ENCODE measurements at places on chromosomes 3 and 15.

- no peak for DNase-seq
These were observed 40.5 kb downstream of the RTP1 start for GRCh38 chr3:187237741-187238140.

DNA sequence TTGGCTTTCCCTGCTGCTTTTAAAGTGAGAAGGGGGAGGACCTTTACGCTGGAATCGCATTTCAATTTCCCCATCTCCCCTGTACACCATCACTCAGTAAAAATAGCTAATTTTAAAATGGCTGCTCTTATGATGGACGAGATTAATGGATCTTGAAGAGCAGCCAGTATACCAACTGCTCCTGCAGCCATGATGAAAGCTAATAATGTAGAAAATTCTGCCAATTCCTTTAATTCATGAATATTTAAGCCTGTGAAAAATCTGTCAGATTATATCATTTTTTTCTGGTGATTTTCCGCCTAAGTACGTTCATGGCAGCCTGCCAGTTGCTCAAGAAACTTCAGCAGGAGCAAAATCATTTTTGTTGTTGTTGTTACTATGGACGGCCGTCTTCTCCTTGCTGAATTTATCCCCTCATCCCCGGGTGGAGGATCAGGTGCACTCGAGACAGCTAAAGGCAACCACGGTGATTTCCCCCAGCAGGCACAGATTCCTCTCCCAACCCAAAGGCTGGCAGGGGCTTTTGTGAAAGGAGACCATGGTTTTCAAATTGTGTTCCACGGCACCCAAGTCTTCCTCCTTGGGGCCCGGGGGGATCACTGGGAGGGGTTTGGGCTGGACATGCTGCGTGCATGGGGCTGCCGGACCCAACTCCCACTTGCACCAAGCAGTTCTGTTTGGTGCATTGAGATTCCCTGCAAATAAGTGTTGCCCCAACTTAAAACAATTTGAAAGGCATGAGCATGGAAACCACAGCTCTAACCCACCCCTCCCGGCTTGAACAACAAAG is 289.6 kb downstream of the UACA start:
- no peak for DNase-seq

DNA sequence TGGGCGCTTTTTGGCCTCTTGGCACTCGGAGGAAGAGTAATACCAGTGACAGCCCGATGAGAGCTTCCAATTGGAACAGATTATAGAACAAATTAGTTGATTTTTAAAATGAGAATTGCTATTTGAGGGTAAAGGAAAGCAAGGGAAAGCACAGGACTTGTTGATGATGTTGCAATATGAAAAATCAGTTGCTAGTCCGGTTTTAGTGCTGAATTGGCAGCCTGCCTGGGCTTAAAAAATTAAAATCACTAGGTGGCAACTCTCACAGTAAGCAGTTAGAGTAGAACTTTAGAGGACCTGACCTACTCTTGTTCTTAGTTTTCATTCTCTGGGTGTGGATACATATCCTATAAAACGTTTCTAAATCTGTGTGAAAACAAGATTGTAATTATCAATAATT is 2.1 kb upstream of the SCAANT1 start:
- DNase-seq = no peak

DNA sequence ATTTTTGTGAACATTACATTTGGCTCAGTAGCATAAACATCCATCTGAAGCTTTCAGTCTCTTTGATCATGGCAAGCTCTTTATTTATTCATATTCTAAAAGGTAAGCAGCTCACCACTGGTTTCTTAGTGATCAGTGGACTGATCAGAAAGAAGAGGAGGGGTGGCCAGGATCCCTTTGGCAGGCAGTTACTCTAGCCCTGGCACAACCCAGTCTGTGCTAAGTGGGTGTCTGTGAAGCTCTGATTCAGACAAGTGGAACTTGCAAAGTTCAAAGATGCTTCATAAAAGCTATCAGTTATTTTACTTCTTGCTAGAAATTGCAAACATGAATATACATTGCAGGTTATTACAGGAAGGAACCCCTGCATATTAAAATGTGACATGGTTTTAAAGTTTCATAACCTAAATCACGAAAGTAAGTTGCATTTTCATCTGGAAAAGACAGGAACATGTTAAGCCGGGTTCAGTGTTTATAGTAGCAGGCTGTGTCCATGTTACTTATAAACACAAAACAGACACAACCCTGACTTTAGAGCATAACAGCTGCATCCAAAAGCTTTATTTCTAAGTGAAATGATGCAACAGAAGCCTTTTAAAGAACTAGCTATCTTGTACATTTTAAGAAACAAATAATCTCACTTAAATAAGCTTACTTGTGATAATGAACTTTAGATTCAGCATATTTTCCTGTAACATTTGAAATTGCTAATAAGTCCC is 785.3 kb downstream of the MCTP2 start:
- DNase-seq = no peak

DNA sequence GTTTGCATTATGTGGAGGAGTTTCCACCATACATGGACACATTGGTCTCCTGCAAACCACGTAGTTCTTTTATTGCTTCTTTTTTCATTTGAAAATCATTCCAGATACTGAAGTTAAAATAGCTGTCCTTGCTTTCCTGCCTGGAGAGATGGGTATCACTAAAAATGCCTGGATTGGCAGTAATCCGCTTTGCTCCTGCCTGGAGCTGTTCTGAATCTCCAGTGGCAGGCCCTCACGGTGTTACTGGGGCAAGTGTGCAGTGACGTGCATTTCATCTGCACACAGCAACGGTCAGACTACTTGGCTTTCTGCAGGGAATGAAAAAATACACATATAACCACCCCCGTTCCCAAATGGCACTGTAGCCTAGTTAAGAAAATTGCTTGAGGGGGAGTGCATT is 272.9 kb downstream of the IL5RA start:
- no peak for DNase-seq

GRCh38 chr3:123099331-123100192 is 32.7 kb downstream of the PDIA5 start:
- DNase-seq = peak; percentile 22

DNA sequence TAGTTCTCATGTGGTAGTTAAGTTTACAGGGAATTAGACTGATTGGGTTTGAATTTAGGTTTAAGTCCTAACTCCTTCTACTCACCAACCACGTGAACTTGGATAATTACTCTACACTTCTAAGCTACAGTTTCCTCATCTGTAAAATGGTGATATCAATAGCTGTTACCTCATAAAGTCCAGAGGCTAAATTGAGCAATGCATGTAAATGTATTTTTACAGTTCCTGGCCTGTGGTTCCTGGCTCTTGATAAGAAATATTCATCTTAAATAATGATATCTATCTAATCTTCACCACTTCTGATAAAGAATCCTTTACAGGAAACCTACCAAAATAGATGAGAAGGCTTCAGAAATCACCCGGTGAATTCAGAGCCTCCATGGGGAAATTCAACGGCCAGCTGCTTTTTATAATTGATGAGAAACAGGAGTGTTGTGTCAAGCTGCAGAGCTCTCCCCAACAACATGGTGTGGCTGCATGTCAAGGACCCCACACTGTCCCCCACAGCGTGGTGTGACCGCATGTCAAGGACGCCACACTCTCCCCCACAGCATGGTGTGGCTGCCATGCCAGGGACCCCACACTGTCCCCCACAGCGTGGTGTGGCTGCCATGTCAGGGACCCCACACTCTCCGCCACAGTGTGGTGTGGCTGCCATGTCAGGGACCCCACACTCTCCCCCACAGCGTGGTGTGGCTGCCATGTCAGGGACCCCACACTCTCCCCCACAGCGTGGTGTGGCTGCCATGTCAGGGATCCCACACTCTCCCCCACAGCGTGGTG is 80.8 kb upstream of the PEX5L start:
- DNase-seq = no peak

GRCh38 chr15:60091911-60092310 is 87.8 kb downstream of the FOXB1 start:
- DNase-seq = no peak

- no peak for DNase-seq
These were observed 100.2 kb downstream of the SV2B start for GRCh38 chr15:91200101-91200754.

- DNase-seq = peak; percentile 63
These were observed 7.8 kb upstream of the NR2F2 start for GRCh38 chr15:96322536-96323318.

- DNase-seq = no peak
These were observed 68.5 kb downstream of the SAMMSON start for GRCh38 chr3:70067860-70068521.

- no peak for DNase-seq
These were observed 116.8 kb downstream of the CDIN1 start for GRCh38 chr15:36696196-36696595.

DNA sequence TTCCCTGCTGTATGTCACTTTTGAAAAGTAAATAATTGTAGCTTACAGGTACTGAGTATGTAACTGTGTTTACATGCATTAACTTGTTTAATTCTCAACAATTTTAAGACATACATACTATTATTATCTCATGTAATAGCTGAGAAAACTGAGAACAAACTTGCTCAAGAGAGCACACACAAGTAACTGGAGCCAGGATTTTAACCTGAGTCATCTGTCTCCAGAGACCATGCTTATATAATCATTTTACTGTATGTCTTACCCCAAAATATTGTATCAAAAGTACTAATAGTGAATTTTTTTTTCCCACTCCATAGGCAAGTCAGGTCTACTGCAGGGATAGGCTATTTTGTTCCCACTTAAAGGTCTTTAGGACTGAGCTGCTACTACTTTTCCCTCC is 95.4 kb downstream of the FEZF2 start:
- no peak for DNase-seq

DNA sequence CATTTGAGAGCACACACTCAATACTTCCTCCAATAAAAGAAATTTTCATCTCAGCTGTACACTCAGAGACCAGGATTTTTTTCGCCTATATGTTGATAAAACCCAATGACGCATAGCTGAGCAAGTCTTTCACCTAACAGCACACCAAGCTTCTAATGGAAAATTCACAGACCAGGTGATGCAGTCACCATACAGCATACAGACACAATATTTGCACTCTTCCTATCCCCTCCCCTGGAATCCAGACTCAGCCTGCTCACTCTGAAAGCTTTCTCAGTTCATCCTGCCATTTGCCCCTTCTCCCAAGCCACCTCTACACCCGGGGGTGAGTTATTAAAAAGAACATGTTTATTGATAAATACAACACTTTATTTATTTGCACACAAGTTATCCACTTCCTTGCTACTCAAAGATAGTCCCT is 1.7 kb downstream of the TBC1D5 start:
- DNase-seq = peak; percentile 10

DNA sequence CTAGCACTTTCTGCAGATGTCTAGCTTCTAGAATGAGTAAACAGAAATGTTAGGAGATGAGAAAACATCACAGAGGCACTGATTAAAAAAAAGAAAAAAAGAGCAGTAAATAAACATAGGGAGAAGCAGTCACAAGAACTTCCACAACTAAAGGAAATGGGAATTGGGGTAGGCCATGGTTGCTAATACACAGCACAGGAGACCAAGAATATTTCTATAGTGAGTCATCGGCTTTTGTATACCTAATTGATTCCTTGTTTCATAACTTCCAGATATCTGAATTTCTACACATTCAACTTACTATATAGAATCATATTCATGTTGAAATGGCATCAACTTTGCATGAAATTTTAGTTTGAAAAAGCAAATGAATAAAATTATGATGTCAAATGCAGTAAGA is 47.3 kb upstream of the TCF12 start:
- DNase-seq = peak; percentile 50
